D721Med (cell line): ENCODE measurements at places on chromosomes 6 and 20.

- DNase-seq, result no peak
Measured at GRCh38 chr20:5024103-5024502, 22.8 kb upstream of the SLC23A2 start.

GRCh38 chr20:36051318-36052116 lies 83.1 kb downstream of the CNBD2 start:
- no peak for DNase-seq

DNA sequence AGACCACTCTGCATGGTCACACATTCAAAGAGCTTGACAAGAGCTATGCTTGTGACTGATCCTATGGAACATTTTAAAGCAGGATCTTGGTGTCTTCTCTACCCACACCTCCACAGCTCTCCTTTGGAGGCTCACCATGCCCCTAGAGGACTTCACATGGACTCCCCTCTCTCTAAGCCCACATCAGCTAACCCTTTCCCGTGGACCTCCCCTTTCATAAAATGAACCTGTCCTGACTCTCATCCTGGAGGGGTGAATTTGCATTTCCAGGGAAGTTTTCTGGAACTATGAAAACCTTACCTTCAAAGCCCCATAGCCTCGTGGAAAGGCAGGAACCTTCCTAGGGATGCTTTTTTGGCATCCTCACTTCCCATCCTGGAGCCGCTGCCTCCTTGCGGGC lies 184.4 kb upstream of the SUPT3H start:
- no peak for DNase-seq

DNA sequence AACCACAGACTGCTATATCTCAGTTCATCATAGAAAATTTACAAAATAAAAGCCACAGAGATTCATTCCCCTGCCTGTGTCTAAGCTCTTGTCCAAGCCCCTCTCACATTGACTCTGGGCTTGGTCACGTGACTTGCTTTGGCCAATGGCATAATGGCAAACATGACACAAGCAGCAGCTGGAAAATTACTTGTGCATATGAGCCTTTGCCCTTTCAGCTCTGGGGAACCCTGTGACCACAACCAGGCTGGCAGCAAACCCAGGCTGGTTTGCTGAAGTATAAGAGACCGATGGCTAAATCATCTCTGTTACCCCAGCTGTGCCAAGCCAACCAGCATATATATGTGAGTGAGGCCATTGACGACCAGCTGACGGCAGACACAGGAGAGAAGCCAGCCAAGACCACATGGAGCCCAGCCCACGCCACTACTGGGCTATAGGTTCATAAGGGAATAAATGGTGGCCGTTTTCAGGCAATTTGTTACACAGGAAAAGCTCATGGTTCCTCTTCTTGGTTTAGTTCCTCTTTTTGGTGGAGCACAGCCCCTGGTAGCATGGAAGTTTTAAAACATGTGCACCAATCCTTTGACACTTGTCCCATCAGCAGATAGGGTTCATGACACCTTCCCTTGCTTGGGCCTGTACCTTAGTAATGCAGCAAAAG lies 31.8 kb upstream of the RSPO4 start:
- no peak for DNase-seq

DNA sequence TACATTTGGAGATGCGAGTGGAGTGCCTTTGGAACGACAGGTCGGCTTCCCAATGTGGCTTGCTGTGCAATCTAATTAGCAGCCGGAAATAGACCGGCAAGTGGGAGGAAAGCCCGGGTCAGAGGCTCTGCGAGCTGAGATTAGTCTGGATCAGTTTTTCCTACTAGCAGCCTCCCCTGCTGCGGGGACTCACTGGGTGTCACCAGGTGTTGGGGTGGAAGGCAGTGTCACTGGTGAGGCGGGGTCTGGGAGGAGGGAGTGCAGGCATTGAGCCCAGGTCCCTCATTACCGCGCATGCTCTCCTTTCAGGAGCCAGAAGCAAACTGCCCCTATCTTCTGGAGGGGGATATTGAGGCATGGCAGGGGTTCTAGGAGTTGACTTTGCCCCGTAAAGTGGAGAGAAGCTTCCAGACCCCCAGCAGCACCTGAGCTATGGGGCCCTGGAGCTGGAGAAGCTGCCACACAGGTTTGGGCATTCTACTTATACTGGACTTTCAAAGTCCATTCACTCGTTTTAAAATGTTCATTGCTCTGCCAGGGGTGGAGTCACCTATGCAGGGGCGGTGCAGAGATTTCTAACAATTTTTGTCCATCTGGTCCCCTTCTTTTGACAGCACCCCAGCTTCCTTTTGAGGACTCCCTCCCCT lies 11.0 kb downstream of the SULF2 start:
- no peak for DNase-seq

- DNase-seq, result no peak
Measured at GRCh38 chr6:152142105-152142504, 334.6 kb downstream of the ESR1 start.

- no peak for DNase-seq
Measured at GRCh38 chr6:110746680-110747079, 68.6 kb downstream of the CDK19 start.

DNA sequence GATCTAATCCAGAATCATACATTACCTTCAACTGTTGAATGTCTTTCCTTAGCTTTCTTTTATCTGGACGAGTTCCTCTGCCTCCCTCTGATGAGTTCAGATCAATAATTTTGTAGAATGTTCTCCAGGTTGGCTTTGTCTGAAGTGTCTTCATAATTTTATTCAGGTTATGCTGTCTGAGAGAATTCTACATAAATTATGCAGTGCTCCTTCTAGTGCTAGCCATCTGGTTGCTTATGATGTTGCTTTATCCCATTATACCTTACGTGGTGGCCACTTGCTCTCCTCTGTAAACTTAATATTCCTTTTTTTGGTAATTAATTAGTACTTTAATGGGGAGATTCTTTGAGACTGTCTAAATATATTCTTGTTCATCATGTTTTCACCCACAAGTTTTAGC lies 67.7 kb upstream of the PTCHD4 start:
- DNase-seq, result no peak

GRCh38 chr20:21326700-21327099 lies 23.6 kb downstream of the XRN2 start:
- no peak for DNase-seq

GRCh38 chr20:61998343-61999121 lies 67.1 kb downstream of the TAF4 start:
- DNase-seq, result no peak

DNA sequence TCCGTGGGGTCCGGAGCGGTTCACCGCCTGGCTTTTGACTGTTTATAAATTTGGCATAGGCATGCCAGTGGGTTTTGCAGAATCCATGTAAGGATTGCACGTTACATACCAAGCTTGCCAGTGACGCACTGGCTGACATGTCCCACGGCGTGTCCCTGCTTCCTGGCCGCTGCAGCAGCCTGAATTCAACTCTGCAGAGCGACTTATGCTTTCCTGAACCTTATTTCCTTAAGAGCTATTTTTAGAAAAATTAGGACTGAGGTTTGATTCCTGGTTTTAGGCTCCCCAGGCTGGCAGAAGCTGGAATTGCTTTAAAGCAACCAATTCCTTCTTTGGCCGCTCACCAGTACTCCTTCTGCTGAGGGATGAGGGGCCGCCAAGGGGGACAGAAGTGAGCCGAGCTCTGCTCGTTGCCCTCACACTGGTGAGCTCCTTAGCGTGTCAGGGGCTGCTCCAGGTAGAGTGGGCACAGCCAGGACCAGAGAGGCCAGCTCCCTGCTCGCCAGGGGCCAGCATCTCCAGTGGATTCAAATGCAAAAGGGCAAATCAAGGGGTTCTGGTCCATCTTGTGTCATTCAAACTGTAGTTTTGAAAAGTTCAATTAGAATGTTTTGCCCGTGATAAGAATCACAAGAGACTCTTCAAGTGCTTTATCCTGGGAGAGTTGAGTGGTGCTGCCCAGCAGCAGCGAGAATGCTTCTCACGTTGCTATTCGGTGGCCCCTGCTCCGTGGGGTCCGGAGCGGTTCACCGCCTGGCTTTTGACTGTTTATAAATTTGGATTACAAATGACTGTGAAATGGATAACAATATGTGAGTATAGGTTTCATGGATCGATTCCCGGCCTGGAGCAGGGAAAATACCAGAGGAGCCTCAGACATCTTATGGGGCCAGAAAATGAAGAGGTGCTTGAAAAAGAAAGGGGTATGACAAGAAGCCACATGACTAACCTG lies 17.5 kb upstream of the IRF4 start:
- no peak for DNase-seq

GRCh38 chr6:99432877-99433276 lies 7.8 kb upstream of the PNISR start:
- no peak for DNase-seq

- DNase-seq, result no peak
Measured at GRCh38 chr6:154289818-154290508, 66.6 kb downstream of the IPCEF1 start.

GRCh38 chr6:37125774-37126492 lies 44.0 kb upstream of the PIM1 start:
- DNase-seq, result no peak

- DNase-seq, result no peak
Measured at GRCh38 chr20:42212391-42212790, 594.2 kb upstream of the CHD6 start.

DNA sequence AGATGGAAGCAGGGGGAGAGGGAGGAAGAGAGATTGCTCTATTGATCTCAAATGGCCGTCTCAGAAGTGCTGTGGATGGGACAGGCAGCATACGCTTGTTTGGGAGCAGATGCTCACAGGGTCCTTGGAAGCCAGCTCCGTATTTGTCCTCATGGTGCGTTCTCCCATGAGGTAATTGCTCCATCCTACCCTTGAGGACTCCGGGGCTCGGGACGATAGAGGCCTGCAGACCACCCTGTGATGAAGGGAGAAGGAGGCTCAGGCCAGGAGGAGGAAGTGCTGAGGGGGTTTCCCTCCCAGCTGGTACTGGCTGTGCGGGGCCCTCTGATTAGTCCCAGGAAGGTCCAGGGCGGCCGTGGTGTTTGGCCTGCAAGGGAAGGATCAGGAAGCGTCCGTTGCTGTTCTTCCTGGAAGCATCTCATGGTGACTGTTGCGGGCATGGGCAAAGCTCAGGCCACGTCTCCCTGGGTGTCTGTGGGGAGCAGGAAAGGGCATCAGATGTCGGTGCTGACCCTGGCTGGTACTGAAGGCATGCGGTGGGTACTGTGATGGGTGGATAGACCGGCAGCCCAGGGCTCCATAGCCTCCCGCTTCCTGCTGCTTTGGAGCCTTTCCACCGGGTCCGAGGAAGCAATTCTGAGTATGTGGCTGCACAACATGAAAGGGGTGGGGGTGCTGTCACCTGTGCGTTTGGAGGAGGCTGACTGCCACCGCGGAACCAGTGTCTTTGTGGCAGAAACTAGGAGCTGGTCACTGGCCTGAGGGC lies 158.3 kb downstream of the SYCP2 start:
- no peak for DNase-seq

GRCh38 chr6:24959319-24959718 lies 23.6 kb upstream of the RIPOR2 start:
- no peak for DNase-seq

- DNase-seq, result no peak
Measured at GRCh38 chr6:11650711-11651110, 113.2 kb downstream of the TMEM170B start.

DNA sequence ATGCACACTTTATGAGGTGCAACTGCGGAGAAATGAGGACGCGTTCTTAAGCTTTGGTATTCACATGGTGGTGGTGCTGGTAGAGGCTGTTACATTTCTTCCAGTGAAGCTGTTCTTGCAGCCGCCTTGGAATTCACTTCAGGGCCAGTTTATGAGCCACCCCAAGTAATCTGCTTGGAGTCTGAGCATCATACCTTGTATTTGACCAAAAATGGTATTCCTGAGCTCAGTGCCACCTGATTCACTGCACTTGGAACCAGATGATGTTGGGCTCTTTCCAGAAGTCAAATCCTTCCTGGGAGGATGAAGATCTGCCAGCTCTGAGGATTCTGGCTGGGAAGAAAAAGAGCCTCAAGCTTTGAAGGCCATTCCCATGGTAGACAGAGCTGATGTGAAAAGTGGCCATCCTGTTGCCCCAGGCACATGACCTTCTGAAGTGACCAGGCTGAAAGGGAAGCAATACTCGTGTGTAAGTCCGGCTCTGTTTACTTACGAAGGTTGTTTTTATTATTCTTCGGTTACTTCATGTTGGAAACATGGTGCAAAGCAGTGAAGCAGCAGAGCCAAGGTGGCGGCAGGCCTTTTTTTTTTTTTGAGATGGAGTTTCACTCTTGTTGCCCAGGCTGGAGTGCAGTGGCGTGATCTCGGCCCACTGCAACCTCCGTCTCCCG lies 7.7 kb downstream of the MANBAL start:
- DNase-seq, result no peak

- DNase-seq, result no peak
Measured at GRCh38 chr20:32190616-32191415, 16.7 kb downstream of the PLAGL2 start.

- DNase-seq, result no peak
Measured at GRCh38 chr20:14418376-14418775, 81.0 kb upstream of the FLRT3 start.

- DNase-seq, result no peak
Measured at GRCh38 chr20:19881990-19882389, 123.9 kb downstream of the RIN2 start.

DNA sequence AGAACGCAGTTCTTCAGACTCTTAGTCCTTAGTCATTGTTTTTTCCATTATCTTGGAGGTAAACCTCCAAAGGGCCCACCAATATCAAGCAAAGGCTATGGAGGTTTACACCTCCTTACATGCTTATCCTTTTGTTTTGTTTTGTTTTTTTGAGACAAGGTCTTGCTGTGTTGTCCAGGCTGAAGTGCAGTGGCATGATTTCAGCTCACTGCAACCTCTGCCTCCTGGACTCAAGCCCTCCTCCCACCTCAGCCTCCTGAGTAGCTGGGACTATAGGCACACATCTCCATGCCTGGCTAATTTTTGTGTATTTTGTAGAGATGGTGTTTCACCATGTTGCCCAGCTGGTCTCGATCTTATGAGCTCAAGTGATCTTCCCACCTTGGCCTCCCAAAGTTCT lies 26.3 kb downstream of the ADGRG6 start:
- DNase-seq, result no peak

DNA sequence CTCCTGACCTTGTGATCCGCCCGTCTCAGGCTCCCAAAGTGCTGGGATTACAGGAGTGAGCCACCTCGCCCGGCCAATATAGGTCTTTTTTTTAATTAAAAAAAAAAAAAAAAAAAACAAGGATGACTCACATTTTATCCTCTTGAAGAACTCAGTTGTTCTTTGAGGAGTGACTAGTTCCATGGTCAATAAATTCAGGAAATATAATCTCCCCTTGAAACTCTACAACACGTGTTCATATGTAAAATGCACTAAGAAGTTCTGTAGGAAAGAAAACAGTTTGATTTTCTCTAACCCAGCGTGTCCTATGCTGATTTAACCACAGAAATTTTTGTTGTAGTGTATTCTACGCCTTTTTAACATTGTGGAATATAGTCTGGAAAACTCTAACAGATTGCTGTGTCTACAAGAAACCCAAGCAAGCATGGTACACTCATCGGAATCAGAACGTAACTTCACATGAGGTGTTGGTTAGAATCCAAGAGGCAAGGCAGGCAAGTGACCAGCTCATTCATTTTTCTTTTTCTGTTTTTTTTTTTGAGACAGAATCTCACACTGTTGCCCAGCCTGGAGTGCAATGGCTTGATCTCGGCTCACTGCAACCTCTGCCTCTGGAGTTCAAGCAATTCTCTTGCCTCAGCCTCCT lies 79.0 kb upstream of the ZNF217 start:
- DNase-seq, result no peak

- no peak for DNase-seq
Measured at GRCh38 chr6:45836984-45837383, 178.7 kb downstream of the CLIC5 start.

GRCh38 chr20:32522526-32522775 lies 62.7 kb downstream of the NOL4L start:
- DNase-seq, result no peak

GRCh38 chr6:41343641-41344187 lies 8.3 kb downstream of the NCR2 start:
- DNase-seq, result no peak

- DNase-seq, result no peak
Measured at GRCh38 chr6:503610-504362, 112.2 kb downstream of the IRF4 start.
